ENCODE measurements at places on chromosomes 13 and 19.

DNA sequence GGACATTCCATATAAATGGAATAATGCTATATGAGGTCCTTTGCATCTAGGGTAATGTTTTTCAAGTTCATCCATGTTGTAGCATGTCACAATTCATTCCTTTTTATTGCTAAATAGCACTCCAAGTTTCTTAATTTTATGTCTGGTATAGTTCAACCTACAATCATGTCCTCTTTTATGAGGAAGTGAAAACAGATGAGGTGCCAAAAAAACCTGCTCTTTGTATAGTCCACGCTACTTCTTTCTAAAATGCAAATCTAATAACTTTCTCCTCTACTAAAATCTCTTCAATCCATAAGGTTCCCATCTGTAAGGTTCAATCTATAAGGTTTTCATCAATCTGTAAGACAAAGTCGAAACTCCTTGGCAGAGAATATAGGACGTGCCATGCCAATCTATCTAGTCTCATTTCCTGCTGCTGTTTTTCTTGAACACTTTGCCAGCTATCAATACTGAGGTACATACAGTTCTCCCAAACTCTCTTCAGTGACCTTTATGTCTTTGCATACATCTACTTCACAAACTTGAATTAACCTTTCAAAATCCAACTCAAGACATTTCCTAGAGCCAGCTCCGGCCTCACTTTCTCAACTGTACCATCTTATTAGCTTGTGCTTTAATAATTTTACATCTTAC, 33.7 kb downstream of the INTS6 start:
- DNase-seq, result no peak

GRCh38 chr13:48778610-48779009, 124.9 kb downstream of the CYSLTR2 start:
- no peak for DNase-seq

- no peak for DNase-seq
These were observed 2.7 kb downstream of the KLK2 start for GRCh38 chr19:50875795-50876422.

- no peak for DNase-seq
These were observed 17.8 kb downstream of the C2CD4C start for GRCh38 chr19:391207-391557.

- no peak for DNase-seq
These were observed 4.3 kb upstream of the HAUS5 start for GRCh38 chr19:35608251-35608650.

GRCh38 chr13:108933061-108933460, 303.6 kb downstream of the MYO16 start:
- no peak for DNase-seq

GRCh38 chr19:16057062-16057461, 19.2 kb upstream of the TPM4 start:
- DNase-seq, result no peak

- DNase-seq, result no peak
These were observed 569 bp downstream of the DLEU7 start for GRCh38 chr13:50842990-50843256.

- DNase-seq, result no peak
These were observed 1113.4 kb upstream of the MIR17HG start for GRCh38 chr13:90233933-90234672.

- no peak for DNase-seq
These were observed 1086.7 kb downstream of the EFNB2 start for GRCh38 chr13:105448811-105449210.

- DNase-seq, result no peak
These were observed 92.5 kb downstream of the PTPRS start for GRCh38 chr19:5247957-5248705.

GRCh38 chr13:59356607-59357006, 807.1 kb downstream of the DIAPH3 start:
- no peak for DNase-seq

GRCh38 chr13:73111331-73111730, 52.5 kb downstream of the KLF5 start:
- DNase-seq, result no peak

DNA sequence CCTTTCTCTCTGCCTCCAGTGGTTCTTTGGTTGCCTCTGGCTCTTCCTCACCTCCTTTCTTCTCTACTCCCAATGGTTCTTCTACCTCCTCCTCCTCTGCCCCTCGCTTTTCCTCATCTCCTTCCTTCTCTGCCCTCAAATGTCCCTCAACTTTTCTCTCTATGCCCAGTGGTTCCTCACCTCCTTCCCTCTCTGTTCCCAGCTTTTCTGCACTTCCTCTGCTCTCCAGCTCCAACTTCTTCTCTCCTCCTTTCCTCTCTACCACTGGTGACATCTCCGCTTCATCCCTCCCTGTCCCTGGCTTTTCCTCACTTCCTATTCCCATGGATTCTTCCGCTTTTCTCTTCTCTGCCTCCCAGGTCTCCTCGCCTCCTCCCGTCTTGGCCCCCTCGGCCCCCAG, 7.8 kb downstream of the PALM3 start:
- DNase-seq, result no peak

GRCh38 chr13:19591864-19592263, 30.5 kb upstream of the TPTE2 start:
- DNase-seq, result no peak

- no peak for DNase-seq
These were observed 6.6 kb downstream of the SSBP4 start for GRCh38 chr19:18425515-18426415.

GRCh38 chr13:46211116-46211482, 629 bp upstream of the LRRC63 start:
- DNase-seq, result no peak

DNA sequence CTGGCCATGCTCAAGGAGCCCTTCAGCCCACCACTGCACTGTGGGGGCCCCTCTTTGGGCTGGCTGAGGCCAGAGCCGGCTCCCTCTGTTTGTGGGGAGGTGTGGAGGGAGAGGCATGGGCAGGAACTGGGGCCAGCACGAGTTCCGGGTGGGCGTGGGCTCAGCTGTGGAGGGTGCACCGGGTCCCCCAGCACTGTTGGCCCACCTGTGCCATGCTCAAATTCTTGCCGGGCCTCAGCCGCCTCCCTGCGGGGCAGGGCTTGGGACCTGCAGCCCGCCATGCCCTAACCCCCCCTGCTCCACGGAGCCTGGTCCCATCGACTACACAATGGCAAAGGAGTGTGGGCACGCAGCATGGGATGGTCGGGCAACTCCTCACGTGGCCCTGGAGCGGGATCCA, 38.8 kb upstream of the TNFRSF19 start:
- DNase-seq, result no peak

GRCh38 chr13:69796256-69796655, 311.4 kb upstream of the ATXN8OS start:
- DNase-seq, result no peak

DNA sequence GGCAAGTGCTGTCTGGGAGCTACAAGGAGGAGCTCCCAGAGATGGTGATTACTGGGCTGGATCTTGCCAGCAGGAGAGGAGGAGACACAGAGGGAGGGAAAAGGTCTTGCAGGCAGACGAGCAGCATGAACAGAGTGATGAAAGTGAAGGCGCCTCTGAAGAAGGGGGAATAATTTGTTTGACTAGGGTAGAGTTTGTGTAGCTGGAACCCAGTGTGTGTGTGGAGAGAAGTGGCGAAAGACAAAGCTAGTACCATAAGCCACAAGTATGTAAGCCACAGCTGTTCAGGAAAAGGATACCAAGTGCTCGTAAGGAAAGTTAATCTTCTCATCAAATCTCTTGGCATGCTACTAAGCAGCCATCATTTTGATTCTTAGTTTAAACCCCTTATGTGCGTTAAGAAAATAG, 5.4 kb downstream of the FLT1 start:
- no peak for DNase-seq

GRCh38 chr13:97352815-97353214, 81.2 kb upstream of the RAP2A start:
- no peak for DNase-seq

GRCh38 chr13:111283991-111284390, 36.5 kb upstream of the TEX29 start:
- DNase-seq, result no peak

GRCh38 chr19:1351381-1351851, 32.3 kb upstream of the NDUFS7 start:
- DNase-seq, result no peak

DNA sequence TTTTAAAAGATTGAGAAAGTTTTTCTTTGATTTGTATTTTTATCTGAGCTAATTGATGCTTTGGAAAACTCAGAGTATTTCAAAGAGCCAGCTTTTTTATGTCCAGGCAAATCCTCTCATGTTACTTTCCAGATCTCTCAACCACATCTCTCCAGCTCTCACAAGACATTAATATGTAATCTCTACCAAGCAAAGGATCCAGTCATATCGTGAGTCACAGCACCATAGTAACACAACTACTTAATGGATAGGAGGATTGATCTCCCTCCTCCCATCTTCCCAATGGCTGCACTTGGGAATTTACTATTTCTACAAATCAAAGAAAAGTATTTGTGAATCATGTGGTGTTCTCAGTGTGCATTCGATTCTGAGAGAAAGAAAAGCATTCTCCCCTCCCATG, 63.3 kb downstream of the POU4F1 start:
- no peak for DNase-seq

GRCh38 chr13:112881656-112882554, 87.1 kb upstream of the MCF2L start:
- DNase-seq, result no peak

DNA sequence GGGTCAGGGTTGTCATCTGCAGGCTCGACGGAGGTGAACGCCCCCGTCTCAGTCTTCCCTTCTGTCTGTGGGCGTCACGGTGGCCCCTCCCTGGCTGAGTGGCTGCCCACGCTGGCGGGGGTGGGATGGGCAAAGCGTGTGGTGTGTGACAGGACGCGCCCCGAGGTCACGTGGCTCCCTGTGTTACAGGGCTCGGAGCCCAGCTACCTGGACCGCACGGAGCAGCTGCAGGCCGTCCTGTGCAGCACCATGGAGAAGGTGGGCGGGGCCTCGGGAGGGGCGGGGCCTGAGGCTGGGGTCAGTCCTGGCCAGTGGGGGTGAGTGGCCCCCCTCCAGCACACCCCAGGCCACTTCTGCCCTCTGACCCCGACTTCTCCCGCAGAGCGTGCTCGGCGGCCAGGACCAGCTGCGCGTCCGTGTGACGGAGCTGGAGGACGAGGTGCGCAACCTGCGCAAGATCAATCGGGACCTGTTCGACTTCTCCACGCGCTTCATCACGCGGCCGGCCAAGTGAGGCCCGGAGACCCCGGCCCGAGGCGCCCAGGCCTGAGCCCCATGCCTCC, 6.3 kb upstream of the GRIN3B start:
- DNase-seq, result no peak

GRCh38 chr19:41029524-41030432, 38.7 kb downstream of the CYP2B6 start:
- no peak for DNase-seq

DNA sequence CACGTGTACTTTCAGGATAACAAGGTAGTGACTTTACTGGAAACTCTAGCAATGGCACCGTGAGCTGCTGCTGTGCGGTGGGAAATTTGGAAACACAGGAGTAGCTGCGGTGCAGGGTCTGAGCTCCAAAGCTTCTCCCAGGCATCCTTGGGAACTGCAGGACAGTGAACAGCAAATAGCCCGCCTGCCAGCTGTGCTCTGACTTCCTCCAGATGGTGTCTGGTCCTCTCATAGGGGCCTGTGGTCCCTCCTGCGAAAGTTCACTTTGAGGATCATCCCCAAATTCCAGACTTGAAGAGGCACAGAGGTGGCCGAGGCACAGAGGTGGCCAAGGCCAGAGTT, 287.3 kb upstream of the MAB21L1 start:
- DNase-seq, result no peak

DNA sequence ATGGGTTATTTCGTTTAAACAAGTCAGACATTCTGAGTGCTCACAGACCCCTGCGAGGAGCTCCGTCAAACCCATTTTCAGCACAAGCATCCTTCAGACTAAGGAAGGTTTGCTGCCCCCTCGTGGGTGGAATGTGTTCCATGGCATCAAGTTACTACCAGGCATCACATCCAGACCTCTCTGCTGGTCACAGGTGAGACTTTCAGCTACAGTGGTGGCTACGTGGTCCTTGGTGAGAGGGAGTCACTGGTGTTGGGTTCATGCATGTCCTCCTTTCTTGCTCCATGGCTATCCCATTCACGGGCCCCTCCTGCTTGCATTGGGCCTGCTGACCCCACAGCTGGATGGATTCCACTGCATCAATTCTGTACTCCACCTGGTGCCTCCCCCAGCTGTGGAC, 9.1 kb upstream of the LILRB5 start:
- DNase-seq, result no peak

GRCh38 chr19:50639121-50640112, at the start of gene SYT3:
Gene SYT3 (minus strand): TSS chr19:50639881. CDS start chr19:50637411, 2,470 bp downstream.
- DNase-seq, result peak; percentile 72

DNA sequence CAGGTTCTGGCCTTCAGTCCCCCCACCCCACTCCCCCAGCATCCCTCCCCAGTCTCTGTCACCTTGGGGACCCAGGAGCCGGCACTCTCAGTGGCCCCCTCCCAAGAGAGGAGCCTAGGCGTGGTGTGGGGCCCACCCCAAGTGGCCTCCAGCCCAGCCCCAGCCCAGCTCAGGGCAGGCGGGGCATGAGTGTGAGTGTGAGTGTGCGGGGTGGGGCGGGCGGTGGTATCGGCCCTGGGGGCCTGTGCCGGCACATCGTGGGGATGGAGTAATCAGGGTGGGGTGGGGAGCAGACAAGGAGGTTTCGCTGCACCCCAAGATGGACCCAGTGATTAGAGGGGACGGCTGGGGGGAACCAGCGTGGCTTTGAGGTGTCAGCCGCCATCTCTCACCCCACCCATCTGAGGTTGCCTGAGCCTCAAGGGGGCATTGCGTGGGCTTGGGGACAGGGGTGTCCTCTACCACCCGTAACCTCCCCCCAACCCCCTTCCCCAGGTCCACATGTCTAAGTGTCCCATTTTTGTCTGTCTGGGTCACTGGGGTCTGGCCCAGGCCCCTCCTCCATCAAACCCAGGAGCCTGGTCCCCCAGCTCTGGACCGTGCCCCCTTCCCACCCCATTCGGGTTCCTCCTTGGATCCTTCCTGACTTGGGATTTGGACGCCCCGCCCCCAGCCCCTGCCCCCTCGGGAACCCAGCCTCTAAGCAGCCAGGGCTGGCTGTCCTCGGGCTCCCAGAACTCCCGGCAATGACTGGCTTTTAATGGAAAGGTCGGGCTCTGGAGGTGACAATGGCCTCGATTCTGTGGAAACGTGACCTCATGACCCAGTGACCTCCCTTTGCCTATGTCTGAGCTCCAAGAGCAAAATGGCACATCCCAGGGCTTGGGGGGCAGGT, 6.9 kb upstream of the SULT2B1 start:
- no peak for DNase-seq

DNA sequence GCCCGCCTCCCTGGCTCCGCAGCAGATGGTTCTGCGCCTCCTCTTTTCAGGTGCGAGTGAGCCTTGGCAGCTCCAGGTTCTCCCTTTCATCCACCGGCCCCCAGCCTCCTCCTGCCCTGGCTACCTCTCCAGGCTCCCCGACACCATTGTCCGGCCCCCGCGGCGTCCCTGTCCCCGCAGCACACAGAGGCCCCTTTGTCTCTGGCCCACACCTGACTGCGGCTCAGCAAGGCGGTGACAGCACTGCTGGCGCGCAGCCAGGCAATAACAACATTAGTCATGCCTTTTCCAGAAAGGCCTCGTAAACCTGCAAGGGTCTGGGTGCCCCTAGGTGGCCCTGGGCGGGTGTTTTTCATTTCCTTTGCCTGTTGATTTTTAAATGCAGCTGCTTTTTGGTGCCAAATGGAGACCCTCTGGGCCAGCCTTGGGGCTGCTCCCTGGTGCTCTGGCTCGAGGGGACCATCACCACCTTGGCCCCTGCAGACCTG, 73.2 kb upstream of the MEDAG start:
- DNase-seq, result no peak

GRCh38 chr19:10550336-10550735, 6.6 kb downstream of the ATG4D start:
- DNase-seq, result no peak

- no peak for DNase-seq
These were observed 32.9 kb downstream of the TSHZ3 start for GRCh38 chr19:31316201-31316951.

GRCh38 chr13:44015811-44016210, 136.1 kb downstream of the LACC1 start:
- DNase-seq, result no peak

All from putamen (tissue), 1 donor.